Activated naive CD4-positive, alpha-beta T cell treated with anti-CD3 and anti-CD28 coated beads, Interleukin-2, amount 50 U/mL, for 16 hours (primary cell): ENCODE measurements at places on chromosomes 12 and 14.

DNA sequence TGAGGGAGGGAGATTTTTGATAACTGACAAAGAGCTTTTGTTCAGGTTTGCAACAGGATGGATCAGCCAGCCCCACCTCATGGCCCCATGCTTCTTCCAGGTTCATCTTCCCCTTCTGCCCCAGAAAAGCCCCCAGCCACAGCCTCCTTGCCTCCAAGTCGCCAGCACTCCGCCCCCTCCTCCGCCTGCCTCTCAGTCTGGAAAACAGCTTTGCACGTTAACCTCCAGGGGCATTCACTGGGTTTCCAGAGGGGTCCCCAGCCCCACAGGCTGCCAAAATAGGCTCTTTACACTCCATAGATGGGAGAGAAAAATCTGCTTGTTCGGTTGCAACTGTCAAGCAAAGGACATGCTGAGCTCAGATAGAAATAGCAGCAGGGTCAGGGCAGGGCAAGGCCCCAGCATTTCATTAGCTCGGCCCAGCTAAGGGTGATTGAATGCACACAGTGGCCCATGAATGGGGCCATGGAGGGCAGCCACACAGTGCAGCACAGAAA is 253.6 kb downstream of the ZFP36L1 start:
- DNase-seq, result no peak

DNA sequence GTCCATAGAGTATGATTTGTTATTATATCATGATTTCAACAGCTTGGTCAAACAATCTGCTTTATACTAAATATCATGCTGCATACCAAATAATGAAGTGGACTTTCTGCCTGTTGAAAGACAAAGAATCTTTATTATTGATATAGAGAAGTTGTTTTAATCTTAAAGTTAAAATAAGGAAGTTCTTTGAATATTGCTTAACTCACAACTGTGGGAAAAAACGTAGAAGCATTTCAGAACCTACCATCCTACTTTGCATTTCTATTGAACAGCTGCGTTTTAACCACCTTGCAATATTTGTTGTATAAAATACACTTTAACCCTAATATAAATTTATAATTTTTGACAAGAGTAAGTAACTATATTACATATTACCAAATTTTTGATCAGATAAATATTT is 22.9 kb upstream of the ARL1 start:
- no peak for DNase-seq

DNA sequence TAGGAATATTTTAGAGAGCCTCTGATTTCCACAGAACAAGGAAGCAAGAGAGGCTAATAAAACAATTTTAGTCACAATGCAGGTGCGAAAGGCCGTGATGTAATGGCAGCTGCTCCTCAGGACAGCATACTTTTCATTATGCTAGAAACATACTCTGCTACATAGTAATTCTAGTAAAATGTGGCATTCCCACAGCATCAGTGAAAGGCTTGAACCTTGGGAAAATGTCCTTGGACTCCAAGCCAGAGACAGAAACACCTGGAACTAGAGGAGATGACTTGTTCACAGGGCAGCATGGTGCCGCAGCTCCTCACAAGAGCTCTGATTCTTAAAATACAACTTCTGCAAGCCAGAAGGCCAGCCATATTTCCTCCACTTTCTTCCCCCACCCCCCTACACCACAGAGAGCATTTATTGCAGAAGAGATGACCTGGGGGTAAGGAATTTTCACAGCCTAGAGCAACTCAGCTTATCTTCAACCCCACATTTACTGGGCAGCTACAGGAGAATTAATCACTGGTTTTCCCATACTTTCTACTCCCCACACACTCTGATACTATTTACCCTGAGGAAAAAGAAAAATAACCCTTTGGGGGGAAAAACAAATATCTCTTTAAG is 15.8 kb downstream of the ABCC9 start:
- DNase-seq, result no peak

- DNase-seq, result no peak
Observed at GRCh38 chr14:75554482-75554881, 23.9 kb upstream of the FLVCR2 start.

DNA sequence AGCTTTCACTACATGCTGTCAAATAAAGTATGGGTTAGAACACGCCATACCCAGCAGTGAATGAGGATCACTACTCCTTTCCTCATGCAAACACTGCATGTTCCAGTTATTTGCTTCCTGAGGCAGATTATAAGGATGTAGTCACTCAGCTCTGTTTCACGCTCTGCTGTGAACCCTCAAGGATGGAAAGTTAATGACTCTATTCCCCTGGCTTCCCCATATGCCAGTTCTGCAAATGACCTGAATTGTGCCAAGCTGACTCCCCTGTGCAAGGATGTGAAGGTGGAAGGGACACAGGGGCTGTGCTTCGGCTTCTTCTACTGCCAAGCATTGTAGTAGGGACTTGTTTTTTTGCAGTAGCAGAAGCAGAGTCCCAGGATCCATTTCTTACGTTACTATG is 6.8 kb downstream of the IFI27L1 start:
- DNase-seq, result no peak

DNA sequence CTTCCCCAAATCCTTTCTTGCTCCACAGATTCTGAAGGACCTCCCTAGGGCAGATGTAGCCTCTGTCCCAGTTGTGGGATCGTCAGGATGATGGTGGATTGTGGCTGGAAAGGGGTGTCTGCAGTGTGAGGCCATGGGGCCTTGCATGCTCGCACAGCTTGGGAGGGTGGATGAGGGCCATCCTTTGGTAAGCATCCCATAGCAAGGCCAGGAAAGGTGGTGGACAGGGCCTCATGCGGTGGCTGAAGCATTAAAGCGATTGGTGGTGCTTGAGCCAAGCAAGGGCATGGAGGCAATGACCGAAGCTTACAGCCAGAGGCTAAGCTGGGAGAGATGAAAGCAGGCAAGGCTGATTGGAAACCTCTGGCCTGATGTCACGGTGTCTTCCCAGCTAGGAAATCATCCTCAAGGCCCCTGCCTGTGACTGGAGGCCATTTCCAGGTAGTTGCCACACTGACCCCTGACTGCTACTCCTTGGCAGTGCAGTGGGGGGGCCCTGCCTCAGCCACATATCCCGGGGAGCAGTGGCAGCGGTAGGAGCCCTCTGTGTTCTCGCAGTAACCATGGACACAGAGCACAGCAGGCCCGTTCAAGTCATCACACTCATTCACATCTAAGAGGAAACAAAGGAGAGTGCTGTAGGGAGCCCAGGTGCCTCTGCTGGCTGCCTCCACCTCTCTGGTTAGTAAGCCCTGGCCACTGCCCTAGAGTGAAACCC is 7.0 kb downstream of the ISCA2 start:
- DNase-seq, result no peak

DNA sequence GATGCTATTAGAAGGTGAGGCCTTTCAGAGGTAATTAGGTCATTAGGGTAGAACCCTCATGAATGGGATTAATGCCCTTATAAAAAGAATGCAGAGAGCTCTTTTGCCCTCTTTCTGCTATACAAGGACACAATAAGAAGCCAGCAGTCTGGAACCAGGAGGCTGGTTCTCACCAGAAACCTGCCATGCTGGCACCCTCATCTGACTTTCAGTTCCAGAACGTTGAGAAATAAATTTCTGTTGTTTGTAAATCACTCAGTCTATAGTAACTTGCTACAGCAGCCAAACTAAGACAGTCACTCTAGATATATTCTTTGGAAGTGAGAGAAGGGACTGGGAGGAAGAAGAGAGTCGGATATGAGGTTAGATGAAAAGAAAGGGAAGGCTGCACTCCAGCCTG is 125.0 kb upstream of the MYF6 start:
- no peak for DNase-seq

GRCh38 chr14:20797164-20797563 is 5.5 kb downstream of the RNASE1 start:
- no peak for DNase-seq

DNA sequence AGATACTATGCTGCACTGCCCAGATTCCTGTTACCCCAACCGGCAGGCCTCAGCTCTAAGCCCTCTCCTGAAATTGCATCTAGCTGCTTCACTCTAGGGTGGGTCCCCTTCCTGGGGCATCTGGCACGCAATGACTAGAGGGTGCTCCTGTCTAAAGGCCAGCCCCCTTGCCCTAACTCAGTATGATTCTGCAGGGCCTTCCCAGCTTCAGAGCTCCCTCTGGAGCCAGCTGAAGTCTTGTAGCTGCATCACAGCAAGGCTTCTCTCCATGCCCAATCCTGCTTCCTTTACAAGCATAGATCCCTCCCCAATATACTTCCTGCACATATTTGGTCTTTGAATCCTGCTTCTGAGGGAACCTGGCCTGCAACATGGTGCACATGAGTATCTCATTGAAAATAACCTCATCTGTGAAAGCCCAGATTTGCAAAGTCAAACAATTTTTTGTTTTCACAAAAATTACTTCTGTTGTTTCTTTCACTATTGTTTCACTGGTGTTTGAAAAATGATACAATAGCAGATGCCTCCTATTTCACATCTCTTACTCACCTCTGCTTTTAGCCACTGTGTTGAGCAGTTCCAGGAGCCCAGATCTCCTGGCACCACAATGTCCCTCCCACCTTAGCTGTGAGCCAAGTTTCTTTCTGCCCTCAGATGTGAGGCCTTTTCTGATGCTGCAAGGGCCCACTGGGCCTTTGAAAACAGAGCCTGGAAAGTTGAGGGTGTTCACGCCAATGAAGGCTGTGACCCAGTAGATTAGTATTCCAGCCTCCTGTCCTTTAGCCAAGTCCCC is 169.5 kb upstream of the EGLN3 start:
- no peak for DNase-seq

DNA sequence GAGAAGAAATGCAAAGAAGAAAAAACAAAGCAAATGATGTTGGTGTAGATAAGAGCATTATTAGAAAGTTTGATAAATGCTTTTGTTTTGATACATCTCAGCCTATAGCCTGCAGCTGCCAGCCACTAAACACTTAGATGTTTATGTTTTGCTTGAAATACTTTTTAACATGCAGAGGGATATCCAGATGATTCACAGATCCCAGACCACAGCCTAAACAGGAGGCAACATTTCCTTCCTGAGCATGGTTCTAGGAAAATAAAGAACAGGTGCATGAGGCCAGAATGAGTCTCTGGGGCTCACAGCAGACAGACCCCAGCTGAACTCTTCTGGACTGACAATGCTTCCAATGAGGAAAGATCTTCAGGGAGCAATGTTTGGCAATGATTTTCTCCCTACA is 103.7 kb upstream of the EEA1 start:
- DNase-seq, result no peak

GRCh38 chr14:52494444-52494843 is 57.9 kb downstream of the TXNDC16 start:
- DNase-seq, result no peak

DNA sequence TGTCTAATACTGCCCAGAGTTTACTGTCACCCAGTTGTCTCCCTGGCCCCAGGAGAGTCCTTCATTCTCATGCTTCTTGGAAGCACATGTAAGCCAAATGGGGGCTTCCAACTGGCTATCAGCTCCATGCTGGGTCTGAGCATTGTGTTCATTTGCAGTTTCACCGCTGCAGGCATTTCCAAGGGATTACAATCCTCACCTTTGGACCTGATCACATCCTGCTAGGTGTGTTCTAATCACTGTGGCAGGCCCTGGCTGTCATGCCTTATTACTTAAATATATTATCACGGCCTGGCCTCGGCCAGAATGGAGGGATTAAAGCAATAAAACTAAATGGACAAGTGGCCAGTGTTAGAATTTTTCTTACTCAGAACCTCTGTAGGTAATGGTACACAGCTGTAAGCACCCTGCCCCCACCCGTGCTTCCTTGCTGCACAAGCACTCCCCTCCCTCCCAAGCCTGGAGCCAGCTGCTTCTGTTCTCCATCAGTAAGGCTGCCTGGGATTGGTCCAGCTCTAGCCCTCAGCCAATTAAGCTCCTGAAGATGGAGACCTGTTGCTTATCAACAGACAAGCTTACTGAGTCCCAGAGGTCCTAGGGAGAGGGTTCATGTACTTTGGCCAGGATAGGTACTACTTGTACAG is 175.9 kb upstream of the RBM19 start:
- no peak for DNase-seq

- DNase-seq, result no peak
Observed at GRCh38 chr14:39755269-39755878, 323.1 kb upstream of the FBXO33 start.

DNA sequence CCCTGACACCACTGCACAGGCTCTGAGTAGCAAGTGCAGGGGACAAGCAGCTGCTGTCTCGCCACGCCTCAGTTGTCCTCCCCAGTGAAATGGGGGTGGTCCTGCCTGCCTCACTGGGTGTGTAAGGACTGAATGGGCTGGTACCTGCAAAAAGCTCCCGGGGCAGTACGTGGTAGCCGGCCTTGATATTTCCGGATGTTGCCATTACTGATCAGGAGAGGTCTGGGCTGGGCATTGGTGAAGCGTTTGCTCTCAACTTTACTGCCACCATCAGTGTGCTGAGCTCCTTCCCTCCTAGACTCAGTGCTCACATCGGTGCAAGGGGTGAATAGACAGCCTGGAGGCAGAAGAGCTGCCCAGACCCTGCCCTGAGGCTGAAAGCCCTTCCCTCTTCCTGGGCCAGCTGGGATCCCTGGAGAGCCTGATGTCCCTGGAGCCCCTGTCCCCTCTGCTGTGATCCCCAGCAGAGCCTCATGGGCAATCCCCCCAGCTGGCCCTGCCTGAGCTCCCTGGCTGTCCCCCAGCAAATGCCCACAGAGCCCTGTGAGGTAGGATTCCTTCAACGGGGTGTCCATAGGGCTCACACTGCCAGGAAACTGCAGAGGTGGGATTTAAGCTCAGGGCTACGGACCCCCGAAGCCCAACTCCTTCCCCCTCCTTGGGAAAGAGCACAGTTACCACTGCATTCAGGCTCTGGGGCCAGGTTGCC is 18.2 kb downstream of the DIO3 start:
- DNase-seq, result no peak

DNA sequence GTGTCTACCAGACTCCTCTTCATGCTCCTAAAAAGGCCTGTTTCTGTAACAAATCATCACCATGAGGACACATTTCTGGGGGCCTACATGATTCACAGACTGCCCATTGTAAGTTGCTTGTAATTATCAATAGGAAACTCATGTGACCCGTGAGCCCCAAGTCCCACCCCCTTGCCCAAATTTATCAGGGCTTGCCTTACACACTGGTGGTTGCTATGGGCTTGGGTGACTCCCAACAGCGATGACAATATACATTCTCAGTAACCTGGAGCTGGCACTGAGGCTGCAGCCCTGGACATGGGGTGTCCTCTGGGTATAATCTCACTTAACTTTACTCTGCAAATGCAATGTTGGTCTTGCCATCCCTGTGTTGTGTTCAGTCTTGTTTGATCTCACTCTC is 149.2 kb downstream of the NRXN3 start:
- DNase-seq, result no peak

DNA sequence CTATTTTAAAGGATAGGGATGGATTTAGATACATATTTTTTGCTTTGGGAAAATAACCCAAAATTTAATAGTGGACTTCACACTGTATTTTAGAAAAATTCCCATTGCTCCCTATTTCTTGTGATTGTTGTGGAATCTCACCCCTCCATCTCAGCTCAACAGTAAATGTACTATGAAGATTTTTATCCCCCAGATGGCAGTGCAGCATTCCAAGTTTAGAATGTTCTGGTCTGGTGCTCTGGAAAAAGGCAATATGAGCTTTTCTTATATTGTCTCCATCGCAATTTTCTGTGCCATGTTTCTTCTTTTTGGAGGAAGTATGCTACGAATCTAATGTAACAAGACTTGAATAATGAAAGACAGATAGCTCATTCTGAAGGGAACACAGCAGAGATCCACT is 471.7 kb upstream of the SYT1 start:
- DNase-seq, result no peak
